ENCODE measurements at places on chromosomes 12 and 14. TPM values are rescaled to one million over a fixed set of nuclear protein-coding genes. Genes with fewer than 3 reads are reported as not detected.

The INHBC gene
- total RNA-seq: not detected

The ADAM20 gene
- 1.1 TPM for total RNA-seq

The DPY19L2 gene
- 6.2 TPM for total RNA-seq

The MUCL1 gene
- not detected for total RNA-seq

The MYBPC1 gene
- not detected for total RNA-seq

The CSAD gene
- total RNA-seq: 296 TPM

The HSPA2 gene
- 9.5 TPM for total RNA-seq

The B4GALNT3 gene
- 0.61 TPM for total RNA-seq

The BIN2 gene
- 14.4 TPM for total RNA-seq

The PRKCH gene
- 43.0 TPM for total RNA-seq

The RTL1 gene
- not detected for total RNA-seq

The TAS2R19 gene
- 2.8 TPM for total RNA-seq

The INSM2 gene
- total RNA-seq: not detected

The ARHGAP9 gene
- 26.5 TPM for total RNA-seq

The MYRFL gene
- 0.19 TPM for total RNA-seq

The RNASE7 gene
- 0.39 TPM for total RNA-seq

- DNase-seq: no peak
Measured at GRCh38 chr12:3879846-3880245, 6.6 kb upstream of the PARP11 start.

GRCh38 chr14:62062645-62063044 is 300.4 kb downstream of the SNAPC1 start:
- no peak for DNase-seq

DNA sequence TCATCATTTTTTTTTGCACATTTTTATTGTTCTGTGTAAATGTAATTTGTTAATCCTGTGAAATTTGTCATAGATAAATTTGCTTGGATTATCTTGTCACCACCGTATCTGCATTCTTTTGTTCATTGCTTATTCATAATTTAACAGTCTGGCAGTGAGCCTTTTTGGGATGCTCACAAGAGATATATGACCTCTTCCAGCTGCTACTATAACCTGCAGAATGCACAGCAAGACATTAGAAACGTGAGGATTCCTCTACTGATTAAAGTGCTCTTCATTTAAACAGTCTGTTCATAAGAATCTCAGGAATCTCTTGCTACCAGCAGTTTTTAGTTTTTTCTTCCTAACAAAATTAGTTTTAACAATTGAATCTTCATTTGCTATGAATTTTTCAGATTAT is 9.1 kb downstream of the NPAS3 start:
- no peak for DNase-seq

GRCh38 chr14:20627346-20628027 is 14.0 kb downstream of the OR6S1 start:
- DNase-seq: no peak

GRCh38 chr14:101828046-101828445 is 66.5 kb downstream of the PPP2R5C start:
- DNase-seq: no peak

- DNase-seq: no peak
Measured at GRCh38 chr12:46919666-46920400, 94.0 kb upstream of the SLC38A4 start.

DNA sequence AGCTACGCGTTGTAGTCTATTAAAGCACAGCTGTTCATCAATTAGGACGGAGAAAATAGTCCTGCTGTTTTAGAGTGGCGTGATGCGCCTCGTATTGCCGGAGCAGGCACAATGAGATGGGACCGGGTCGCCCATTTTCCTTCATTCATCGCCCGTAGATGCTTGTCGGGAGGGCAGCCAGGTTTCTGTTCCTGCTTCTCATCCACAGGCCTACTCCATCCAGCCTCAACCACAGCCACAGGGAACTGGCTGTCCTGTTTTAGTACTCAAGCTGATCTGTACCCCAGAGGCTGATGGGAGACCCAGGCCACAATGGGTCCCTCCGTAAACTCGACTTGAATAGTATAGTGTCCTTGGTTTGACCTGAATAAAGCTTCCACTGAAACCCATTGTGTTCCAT is 264.0 kb downstream of the VRK1 start:
- DNase-seq: no peak

DNA sequence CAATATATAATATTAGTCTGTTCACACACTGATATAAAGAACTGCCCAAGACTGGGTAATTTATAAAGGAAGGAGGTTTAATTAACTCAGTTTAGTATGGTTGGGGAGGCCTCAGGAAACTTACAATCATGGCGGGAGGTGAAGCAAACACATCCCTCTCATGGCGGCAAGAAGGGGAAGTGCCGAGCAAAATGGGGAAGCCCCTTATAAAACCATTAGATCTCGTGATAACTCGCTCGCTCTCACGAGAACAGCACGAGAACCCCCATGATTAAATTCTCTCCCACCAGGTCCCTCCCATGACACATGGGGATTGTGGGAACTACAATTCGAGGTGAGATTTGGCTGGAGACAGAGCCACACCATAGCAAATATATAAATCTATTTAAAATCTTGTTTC is 269.8 kb downstream of the ATP23 start:
- no peak for DNase-seq

DNA sequence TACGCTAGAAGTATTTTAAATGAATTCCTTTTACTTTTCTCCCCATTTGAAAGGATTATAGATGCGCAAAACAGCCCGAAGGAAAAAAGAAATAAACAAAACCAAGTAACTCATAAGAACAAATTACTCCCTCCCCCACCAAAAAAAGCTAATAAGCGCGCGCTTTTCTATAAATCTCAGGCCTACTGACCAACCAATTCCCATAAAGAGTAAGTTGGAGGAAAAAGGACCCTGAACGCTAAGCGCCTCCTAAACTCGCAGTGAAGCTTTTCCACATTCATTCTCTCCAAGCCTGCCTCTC is 588 bp downstream of the MBIP start:
- no peak for DNase-seq

- DNase-seq: no peak
Measured at GRCh38 chr12:70048521-70049250, 194.5 kb upstream of the CNOT2 start.

DNA sequence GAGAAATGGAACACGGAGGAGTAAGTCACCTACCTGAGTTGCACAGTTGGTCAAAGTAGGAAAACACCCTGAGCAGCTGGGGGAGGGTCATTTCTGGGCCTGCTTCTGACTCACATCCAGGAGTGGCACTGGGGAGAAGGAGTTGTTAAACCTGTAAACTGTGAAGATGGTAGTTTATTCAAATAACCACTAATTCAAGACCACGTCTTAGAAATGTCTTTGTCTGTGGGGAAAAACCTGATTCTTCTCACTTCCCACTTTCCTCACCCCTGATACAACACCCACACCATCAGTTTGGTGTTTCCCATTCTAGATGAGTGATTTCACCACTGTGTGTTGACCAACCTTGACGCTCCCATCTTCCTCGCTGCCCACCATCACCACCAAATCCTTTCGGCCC is 207.1 kb downstream of the ANO4 start:
- no peak for DNase-seq

- no peak for DNase-seq
Measured at GRCh38 chr12:85461127-85461526, 181.1 kb downstream of the ALX1 start.

DNA sequence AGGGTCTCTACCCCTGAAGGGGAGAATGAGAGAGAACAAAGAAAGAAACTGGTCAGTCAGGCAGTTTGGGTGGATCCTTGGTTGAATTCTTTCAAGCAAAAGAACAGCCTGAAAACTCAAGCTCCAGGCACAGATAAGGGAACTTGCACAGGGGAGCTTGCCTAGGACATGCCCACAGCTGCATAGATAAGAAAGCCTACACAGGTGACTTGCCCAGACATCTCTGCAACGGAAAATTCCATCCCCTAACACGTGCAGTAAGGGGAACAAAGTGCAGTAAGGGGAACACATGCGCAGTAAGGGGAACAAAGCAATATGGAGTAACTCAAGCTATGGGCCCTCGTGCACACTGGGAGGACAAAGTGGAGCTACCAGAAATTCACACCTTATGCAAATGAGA is 540.1 kb upstream of the MIS18BP1 start:
- DNase-seq: no peak

GRCh38 chr12:57258977-57259970 is 8.3 kb upstream of the STAC3 start:
- peak; percentile 41 for DNase-seq

DNA sequence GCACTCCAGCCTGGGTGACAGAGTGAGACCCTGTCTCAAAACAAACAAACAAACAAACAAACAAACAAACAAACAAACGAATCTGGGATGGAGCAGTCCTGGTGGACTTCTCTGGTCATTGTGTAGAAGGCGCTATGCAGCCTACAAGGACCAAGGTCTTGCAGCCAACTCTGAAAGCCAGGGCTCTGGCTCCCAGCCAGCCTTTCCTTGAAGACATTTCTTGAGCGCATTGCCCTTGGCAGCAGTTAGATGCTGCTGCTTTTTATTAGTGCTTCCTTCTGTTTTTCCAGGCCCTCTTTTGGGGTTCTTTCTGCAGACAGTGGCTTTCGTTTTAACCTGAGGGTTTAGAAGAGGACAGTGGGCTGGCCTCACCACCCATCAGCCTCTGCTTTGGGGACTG is 20.2 kb downstream of the CCDC177 start:
- DNase-seq: no peak

DNA sequence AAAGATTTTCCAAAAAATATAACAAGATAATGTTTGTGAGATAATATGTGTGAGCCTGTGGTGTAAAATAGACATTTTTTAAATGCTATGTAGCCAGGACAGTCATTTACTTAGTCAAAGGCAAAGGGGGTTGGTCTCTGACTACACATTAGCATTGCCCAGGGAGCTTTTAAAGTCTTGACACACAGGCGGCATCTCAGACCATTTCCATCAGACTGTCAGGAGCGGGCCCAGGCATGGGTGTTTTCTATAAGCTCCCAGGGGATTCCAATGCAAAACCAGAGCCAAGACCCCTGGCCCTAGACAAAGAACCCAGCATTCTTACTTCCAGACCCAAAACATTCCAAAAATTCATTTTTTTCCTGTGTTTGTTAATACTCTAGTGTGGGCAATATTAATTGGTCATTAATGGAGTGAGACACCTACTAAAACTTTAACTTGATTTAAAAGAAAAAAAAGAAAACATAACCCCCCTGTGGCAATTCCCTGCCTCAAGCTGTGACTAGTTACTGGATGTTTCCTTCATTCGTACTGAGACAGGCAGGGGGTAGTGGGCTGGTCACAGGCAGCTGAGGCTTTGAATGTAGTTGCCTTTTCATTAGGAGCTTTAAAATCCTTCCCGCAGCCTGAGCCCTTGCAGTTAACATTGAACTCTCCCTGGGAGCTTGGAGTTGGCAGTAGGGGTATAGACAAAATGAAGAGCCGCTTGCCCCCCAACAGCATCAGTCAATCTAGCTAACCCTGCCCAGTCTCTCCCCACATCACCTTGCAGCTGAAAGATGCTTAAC is 103.7 kb downstream of the CMKLR1 start:
- peak; percentile 57 for DNase-seq

- no peak for DNase-seq
Measured at GRCh38 chr12:14981049-14981448, 8.2 kb downstream of the PDE6H start.

GRCh38 chr14:93137864-93138263 is 22.1 kb upstream of the ITPK1 start:
- no peak for DNase-seq

DNA sequence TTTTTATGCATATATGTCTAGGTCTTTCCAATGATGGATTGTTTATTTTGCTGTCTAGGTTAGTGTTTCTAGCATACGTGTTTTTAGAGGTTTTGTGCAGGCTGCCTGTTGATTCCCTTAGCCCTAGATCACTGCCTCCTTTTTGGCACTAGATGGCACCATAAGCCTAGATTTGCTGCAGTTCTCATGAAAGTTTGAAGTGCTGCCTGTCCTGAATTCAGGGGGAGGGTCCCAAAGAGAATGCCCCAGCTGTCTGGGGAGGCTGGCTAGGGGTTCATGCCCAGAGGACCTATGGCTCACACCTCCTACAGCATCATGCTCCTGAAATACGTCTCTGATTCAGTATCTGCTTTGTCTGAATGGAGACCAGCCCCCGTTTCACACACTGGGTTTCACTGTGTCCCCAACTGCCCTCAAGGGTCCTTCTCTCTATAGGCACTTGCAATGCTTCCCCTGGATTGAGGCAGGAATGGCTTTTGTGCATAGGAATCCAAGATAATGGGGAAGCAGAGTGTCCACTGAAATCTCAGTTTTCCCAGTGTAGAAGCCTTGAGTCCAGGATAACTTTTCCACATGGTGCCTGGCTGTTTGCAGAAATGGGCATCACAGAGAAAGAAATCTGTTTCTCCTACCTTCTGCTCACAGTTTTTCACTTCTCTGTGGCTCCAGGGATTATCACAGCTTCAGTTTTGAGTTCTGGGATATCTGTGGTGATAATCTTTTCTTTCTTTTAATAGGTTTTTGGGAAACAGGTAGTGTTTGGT is 14.2 kb upstream of the TXNRD1 start:
- no peak for DNase-seq

DNA sequence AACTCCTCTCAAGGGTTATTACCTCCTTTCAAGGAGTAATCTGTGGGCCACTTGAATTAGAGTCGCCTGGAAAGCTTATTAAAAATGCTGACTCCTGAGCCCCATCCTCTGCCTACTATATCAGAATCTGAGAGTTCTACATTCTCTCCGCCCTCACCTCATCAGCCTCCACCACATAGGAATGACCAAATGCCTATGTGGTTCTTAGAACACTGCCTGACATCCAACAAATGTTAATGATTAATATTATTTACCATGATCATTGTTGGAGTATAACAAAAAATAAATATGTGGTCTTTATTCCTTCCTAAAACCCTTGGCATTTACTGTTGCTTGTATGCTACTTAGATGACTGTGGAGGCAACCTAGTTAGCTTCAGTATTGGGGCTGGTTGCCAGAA is 91.9 kb downstream of the BBS10 start:
- DNase-seq: no peak

DNA sequence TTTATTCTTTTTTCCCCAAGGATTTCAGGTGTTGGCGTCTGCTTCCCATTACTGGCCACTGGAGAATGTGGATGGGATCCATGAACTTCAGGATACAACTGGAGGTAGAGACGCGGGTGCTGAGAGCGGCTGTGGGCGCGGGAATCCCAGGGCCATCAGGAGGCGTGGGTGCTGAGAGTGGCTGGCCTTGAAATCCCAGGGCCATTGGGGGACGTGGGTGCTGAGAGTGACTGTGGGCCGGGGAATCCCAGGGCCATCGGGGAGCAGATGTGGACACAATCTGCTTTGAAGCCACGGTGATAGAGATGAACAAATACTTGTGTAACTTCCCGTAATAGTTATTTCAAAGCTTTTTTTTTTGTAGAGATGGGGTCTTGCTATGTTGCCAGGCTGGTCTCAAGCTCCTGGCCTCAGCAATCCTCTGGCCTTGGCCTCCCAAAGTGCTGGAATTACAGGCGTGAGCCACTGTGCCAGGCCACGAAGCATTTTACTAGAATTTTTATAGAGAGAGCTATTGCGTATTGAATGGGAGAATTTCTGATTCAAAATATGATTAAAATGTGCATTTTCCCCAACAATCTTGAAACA is 12.8 kb downstream of the ADGRD1 start:
- peak; percentile 51 for DNase-seq

DNA sequence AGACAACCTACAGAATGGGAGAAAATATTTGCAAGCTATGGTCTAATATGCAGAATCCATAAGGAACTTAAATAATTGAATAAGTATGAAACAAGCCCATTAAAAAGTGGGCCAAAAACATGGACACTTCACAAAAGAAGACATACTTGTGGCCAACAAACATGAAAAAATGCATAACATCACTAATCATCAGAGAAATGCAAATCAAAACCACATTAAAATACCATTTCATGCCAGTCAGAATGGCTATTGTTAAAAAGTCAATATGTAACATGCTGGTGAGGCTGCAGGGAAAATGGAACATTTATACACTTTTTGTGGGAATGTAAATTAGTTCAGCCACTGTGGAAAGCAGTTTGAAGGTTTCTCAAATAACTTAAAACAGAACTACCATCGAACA is 945.4 kb upstream of the FLRT2 start:
- DNase-seq: no peak
